ENCODE measurements at places on chromosomes 12 and 14.

- ATAC-seq: no peak
These were observed 118.7 kb upstream of the TMCC3 start for GRCh38 chr12:94769047-94769420.

DNA sequence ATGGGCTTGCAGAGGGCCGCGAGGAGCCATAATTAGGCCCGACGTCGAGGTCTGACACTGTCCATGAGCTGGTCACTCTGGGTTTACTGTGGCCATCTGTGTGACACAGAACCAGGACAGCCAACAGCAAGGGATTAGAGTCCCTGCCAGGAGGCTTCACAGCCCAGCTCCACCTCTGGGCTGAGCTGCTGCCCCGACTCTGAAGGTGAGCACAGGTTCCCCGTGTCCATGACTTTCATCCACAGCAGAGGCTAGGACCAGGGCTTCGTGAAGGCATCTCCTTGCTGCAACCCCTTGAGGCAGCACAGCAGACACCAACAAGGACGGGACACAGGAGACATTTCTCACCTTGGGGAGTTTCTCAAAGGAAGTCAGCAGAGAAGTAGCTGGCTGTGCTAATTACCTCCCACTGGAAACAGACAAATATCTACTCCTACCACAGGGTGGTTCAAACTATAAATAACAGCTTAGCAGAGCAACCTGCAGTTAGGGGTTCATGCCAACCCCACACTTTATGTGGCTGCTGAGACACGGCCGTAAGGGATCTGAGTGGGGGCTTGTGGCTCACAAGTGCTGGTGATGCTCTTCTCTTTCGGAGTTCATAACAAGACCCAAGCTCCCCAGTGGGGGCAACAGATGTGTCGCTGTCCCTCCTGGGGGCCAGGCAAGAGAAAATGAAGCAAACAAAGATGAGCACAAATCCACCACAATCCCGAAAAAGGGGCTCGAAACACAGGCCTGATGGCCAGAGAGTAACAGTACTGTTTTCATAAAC, 29.2 kb downstream of the ZFYVE21 start:
- ATAC-seq: no peak

GRCh38 chr14:25381498-25381897, 331.6 kb upstream of the STXBP6 start:
- no peak for ATAC-seq

DNA sequence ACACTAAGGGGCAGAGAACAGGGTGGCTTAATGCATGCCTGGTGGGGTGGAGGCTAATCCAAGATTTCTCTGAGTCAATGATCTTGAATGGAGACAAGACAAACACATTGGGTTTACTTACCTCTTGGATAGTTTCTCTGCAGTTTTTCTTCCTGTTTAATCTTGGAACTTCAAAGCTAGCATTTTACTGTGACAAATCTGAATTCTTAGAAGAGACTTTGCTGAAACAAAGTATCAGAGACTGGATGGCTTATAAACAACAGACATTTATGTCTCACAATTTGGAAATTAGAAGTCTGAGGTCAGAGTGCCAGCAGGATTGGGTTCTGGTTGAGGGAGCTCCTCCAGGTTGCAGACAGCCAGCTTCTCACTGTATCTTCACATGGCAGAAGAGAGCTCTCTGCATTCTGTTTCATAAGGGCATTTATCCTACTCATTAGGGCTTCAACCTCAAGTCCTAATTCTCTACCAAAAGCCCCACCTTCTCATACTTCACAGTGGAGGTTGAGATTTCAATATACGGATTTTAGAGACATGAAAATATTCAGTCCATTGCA, 921.8 kb downstream of the VRK1 start:
- ATAC-seq: no peak

DNA sequence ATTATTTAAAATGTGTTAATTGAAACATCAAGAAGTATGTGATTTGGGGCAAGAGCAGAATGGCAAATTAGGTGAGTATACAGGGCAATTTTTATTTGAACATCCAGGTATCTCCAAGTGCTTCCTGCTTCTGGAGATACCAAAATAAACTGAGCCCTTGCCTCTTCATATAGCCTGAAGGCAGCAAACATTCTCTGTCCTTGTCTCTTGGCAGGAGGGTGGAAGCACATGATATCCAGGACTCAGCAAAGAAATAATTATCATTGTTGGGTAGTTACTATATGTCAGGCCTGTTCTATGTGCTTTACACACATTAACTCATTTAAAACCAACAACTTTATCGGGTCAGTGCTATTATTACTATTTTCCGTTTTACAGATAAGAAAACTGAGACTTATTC, 12.5 kb downstream of the LIN7A start:
- ATAC-seq: no peak

GRCh38 chr12:89988188-89988915, 279.7 kb upstream of the ATP2B1 start:
- no peak for ATAC-seq

DNA sequence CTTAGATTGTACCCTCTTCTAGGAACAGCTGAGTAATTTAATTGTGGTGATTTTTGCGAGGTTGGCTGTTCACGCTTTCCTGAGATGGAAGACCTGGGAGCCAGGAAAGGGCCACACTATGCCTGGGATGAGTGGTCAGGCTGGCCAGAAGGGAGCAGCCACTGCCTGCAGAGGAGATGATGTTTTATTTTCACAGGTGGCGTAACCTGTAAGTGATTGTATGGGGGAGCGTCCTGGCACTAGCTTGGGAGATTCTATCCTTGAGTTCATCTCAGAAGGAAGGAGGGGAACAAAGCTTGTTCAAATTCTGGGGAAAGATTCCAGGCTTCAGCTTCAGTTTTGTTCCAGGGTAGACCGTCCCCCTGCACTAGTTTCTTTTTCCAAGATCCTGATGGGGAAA, 1.2 kb downstream of the RPH3A start:
- ATAC-seq: no peak

GRCh38 chr14:103869406-103870143, 22.2 kb upstream of the PPP1R13B start:
- no peak for ATAC-seq

- ATAC-seq: no peak
These were observed 887.6 kb upstream of the SEL1L start for GRCh38 chr14:82421286-82421685.

GRCh38 chr12:77724367-77724957, 106.2 kb upstream of the NAV3 start:
- no peak for ATAC-seq

DNA sequence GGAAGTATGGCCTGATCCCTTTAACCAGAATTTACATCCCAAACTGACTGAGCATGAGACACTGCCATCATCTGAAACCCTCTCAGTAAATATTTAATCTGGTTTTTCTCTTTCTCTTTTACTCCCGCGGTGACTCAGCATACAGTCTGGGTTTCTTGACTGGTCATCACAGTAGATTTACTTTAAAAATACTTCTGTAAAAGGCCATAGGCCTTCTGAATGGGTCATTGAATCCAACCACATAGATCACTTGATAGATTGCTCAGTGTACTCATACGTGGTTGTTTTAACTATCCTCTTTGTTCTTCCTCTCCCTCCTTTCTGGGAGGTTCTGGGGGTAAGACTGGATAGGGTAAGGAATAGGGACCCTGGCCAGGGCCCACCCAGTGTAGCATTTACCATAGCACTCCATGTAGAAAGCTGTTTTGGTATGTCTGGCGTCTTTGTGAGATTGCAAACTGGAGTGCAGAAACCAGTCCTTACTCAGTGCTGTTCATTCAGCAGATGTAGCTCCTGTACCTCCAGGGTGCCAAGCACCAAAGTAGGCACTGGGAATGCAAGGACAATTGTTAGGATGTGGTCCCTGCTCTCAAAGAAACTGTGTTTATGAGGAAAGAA, 165.7 kb downstream of the SRGAP1 start:
- ATAC-seq: no peak

DNA sequence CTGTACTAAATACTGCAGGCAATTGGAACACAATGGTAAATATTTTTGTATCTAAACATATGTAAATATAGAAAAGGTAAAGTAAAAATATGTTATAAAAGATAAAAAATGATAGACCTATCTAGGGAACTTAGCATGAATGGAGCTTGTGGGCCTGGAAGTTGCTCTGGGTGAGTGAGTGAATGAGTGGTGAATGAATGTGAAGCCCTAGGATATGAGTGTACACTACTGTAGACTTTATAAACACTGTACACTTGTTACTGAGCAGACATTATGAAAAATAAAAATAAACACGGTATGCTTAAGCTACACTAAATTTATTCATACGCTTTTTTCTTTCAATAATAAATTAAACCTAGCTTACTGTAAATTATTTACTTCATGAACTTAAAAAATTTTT, 7.8 kb downstream of the FNTB start:
- ATAC-seq: no peak

- no peak for ATAC-seq
These were observed 141.6 kb upstream of the PELI2 start for GRCh38 chr14:55976655-55977054.

GRCh38 chr14:68551045-68551683, 241.7 kb downstream of the ZFP36L1 start:
- no peak for ATAC-seq

DNA sequence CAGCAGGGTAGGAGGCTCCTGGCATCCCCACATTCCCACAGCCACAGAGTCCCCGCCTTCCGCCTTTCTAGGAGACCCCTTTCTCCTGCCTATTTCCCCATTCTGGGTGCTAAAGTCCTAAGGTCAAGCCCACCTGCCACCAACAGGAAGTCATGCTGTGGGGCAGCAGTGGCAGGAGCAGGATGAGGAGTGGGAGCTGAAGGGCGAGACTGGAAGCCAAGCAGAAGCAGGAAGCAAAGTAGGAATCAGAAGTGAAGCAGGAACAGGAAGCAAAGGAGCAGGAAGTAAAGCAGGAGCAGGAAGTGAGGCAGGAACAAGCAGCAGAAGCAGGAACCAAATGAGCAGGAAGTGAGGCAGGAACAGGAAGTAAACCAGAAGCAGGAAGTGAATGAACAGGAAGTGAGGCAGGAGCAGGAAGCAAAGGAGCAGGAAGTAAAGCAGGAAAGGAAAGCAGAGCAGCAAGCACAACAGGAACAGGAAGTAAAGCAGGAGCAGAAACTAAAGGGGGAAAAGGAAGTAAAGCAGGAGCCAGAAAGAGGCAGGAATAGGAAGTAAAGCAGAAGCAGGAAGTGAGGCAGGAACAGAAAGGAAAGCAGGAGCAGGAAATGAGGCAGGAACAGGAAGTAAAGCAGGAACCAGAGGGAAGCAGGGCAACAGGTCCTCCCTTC, 38.3 kb upstream of the RIMBP2 start:
- no peak for ATAC-seq

DNA sequence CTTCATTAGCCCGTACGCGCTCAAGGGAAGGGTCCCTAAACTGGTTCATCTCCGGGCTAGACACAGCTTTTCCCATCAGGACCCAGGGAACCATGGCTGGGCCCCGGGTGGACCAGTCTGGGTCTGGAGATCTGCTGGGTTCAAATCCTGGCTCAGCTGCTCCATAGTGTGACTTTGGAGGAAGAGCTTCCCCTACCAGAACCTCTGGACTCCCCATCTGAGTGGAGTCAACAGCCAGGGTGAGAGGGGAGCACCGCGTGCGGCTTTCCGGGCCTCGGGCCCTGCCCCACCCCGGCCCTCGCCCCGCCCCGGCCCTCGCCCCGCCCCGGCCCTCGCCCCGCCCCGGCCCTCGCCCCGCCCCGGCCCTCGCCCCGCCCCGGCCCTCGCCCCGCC, 41.2 kb downstream of the BEGAIN start:
- peak; percentile 1 for ATAC-seq

GRCh38 chr14:69629225-69630127, 18.1 kb downstream of the SUSD6 start:
- ATAC-seq: no peak

- ATAC-seq: no peak
These were observed 35.6 kb downstream of the PIK3C2G start for GRCh38 chr12:18296909-18297280.

GRCh38 chr14:68928770-68929550, 50.1 kb downstream of the ACTN1 start:
- ATAC-seq: no peak

DNA sequence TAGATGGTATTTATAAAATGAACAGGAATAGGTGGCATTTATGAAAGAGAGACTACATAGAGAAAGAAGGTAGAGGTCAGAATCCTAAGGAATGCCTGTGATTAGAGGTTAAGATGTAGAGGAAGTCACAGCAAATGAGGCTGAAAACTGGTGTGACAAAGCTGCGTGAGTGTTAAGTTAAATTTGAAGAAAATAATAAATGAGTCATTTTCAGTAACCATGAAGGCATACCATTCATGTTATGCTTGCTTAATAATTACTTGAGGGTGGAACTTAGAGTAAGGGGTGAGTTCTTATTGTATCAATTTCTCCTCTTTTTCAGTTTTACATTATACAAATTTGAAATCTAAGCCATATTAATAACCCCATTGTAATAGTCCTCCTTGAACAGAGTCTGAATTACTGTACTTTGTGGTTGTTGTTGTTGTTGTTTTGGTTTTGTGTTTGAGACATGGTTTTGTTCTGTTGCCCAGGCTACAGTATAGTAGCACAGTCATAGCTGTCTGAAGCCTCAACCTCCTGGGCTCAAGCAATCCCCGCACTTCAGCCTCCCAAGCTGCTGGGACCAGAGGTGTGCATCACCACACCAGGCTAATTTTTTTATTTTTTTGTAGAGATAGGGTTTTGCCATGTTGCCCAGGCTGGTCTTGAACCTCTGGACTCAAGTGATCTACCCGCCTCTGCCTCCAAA, 761.5 kb downstream of the GALC start:
- no peak for ATAC-seq

DNA sequence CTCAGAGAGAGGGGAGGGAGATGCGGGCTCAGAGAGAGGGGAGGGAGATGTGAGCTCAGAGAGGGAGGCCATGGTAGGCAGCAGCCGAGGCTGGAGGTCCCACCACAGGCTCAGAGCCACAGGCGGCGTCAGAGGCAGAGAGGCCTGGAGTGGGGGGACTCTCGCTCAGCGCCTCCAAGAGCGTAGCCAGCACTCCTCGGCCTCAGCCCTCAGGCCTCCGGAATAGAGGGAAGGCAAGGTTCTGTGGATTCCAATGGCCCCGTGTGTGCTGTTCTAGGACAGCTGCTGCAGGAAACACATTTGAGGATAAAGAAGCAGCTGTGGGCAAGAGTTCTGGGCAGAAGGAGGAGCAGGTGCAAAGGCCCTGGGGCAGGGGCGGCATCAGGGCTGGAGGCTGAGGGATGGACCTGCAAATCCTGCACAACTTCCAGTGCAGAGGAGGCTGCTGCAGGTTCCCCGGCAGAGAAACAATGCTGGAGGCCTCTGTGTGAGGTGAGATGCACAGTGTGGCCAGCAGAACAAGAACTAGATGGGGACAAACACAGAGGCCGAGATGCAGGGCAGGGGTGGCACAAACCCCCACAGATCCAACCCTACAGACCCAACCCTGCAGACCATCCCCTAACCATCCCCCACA, 59.1 kb upstream of the GALNT9 start:
- no peak for ATAC-seq

Data from esophagus mucosa (tissue), 1 donor.